ENCODE measurements at places on chromosomes 13 and 19. TPM values are rescaled to one million over a fixed set of nuclear protein-coding genes. Genes with fewer than 3 reads are reported as not detected.

- no peak for DNase-seq
These were observed 65.8 kb downstream of the KATNAL1 start for GRCh38 chr13:30241532-30241931.

GRCh38 chr13:93420206-93420605 is 193.6 kb downstream of the GPC6 start:
- DNase-seq: no peak

SIAH3 gene
- total RNA-seq: not detected

GRCh38 chr13:35984776-35985453 is 146.3 kb downstream of the DCLK1 start:
- DNase-seq: no peak

DIRAS1 gene
- 0.32 TPM for total RNA-seq

- DNase-seq: no peak
These were observed 1611.9 kb upstream of the SLC10A2 start for GRCh38 chr13:104678161-104678560.

DNAAF3 gene
- under 0.01 TPM for total RNA-seq

GRCh38 chr13:106348075-106348840 is 187.2 kb downstream of the EFNB2 start:
- peak; percentile 34 for DNase-seq

- DNase-seq: no peak
These were observed 118.7 kb downstream of the FOXO1 start for GRCh38 chr13:40547591-40548315.

GRCh38 chr13:51688937-51689662 is 104.8 kb downstream of the WDFY2 start:
- DNase-seq: no peak

DNA sequence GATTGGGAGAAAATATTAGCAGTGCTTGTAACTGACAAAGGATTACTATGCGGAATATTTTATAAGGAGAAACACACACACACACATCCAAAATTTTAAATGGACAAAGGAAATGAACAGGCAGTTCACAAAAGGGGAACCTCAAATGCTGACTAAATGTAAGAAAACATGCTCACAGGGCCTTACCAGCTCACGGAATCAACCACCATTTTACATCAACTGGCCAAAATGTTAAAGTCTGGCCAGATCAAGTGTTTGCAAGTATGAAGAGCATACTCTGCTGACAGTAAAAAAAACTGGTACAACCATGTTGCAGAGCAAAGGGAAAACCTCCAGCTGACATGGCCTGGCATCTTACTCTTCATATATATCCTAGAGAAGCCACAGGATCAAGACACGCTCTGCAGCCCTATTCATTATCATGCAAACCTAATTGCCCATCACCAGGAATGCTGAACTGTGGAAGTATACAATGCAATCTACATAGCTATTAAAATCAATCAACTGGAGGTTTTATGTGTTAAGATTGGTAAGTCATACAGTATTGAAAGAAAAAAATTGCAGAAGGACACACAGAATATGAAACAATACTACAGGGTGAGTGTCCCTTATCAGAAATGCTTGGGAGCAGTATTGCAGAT is 124.4 kb downstream of the RNF17 start:
- DNase-seq: no peak

DNA sequence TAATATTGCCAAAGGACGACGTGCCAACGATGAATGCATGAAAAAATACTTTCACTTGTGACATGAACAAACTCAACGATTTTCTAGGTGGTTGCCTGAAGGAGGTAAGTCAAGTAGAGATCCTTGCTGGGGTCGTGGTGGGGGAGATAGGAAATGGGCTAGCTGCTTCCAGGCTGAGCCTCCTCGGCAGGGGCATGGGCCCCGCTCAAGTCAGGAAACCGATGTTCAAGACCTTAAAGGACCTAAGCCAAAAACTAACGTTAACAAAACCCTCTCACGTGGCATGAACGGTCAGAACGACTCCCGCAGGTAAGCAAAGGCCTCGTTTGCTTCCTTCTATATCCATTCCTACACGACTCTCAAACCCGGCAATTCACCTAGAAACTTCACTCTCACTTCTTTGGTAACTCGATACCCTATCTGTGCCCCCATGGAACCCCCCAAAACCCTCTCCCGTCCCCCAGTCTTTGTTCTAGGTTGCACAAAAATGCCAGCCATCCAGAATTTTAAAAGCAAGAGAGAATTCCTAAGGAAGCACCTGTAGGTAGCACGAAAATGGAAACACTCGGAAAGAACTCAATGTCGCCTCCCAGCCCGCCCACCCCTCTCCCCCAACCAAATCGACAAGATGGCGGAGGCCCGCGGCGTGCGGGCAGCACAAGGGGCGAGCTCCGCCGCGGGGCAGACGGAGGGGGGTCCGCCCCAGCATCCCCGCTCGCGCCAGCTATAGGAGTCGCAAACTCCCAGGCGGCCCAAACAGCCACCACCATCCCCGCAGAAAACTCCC is 13.6 kb downstream of the ACP4 start:
- peak; percentile 18 for DNase-seq

DNA sequence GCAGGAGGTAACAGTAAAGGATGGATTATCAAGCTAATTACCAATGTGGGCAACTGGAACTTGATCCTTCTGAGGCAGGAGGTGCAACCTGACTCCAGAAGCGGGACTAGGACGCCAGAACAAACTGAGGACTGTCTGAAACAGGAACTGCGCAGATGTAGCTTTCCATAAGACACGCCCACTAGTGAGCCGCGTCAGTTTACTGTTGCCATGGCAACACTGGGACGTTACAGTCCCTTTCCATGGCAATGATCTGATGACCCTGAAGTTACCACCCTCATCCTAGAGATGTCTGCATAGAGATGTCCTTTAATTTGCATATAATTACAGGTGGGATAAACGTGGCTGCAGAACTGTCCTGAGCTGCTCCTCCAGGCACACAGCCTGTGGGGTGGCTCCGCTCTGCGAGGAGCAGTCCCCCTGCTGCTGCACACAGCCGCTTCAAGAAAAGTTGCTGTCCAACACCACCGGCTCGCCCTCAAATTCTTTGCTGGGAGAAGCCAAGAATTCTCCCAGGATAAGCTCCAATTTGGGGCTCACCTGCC is 816.6 kb downstream of the UQCRFS1 start:
- no peak for DNase-seq

- no peak for DNase-seq
These were observed 254.1 kb downstream of the MZT1 start for GRCh38 chr13:72473321-72473720.

DNA sequence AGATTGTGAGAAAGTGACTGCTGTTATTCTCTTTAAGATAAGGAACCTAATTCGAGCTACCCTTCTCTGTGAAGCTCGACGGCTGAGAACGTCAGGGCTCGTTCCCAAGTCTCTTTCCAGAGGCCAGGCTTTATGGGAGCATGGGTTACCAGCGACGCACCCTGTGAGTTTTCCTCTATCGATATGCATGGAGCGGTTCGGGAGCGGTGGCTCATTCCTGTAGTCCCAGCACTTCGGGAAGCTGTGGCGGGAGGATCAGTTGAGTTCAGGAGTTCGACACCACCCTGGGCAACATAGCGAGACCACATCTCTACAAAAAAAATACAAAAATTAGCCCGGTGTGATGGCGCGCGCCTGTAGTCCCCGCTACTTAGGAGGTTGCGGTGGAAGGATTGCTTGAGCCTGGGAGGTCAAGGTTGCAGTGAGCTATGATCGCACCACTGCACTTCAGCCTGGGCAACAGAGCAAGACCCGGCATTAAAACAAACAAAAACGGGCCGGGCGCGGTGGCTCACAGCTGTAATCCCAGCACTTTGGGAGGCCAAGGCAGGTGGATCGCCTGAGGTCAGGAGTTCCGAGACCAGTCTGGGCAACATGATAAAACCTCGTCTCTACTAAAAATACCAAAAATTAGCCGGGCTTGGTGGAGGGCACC is 681 bp upstream of the ZNF606 start:
- no peak for DNase-seq

ZNF813 gene
- 3.0 TPM for total RNA-seq

GRCh38 chr19:53664760-53665159 is 33.0 kb downstream of the DPRX start:
- DNase-seq: no peak

GRCh38 chr13:21039097-21039800 is 22.1 kb downstream of the LATS2 start:
- no peak for DNase-seq

DNA sequence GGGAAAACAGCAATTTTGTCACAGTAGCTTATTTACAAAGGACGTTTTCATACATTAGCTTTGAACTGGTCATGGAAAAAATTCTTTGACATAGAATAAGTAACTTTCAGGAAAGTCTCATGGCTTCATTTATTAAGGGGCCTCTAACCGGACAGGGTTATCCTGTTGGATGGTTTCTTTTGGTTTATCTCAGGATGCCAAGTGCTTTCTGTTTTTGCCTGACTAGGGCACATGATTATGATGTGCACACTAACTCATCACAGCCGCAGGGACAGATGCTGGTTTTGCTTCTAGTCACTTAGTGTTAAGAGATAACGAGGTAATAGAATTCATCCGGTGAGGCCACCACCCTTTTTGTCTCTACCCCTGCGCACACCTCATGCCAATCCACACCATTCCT is 53.0 kb downstream of the TGDS start:
- no peak for DNase-seq

GRCh38 chr13:32878163-32878562 is 138.1 kb upstream of the KL start:
- peak; percentile 20 for DNase-seq

PRSS57 gene
- not detected for total RNA-seq

GRCh38 chr19:35030257-35031071 is at the start of gene SCN1B:
TSS of gene SCN1B (plus strand) at chr19:35030470. CDS start at chr19:35030821, 351 bp downstream.
- peak; percentile 72 for DNase-seq

ZNF548 gene
- 19.0 TPM for total RNA-seq

- DNase-seq: peak; percentile 80
These were observed 2.5 kb downstream of the NAPA start for GRCh38 chr19:47512183-47512947.

KL gene
- total RNA-seq: under 0.01 TPM

- no peak for DNase-seq
These were observed 212.9 kb upstream of the SERP2 start for GRCh38 chr13:44160591-44161191.

ZSWIM9 gene
- 2.9 TPM for total RNA-seq

- DNase-seq: no peak
These were observed 676 bp downstream of the CD320 start for GRCh38 chr19:8307400-8307964.

CEACAM16 gene
- total RNA-seq: under 0.01 TPM

ZNF737 gene
- 3.5 TPM for total RNA-seq

DNA sequence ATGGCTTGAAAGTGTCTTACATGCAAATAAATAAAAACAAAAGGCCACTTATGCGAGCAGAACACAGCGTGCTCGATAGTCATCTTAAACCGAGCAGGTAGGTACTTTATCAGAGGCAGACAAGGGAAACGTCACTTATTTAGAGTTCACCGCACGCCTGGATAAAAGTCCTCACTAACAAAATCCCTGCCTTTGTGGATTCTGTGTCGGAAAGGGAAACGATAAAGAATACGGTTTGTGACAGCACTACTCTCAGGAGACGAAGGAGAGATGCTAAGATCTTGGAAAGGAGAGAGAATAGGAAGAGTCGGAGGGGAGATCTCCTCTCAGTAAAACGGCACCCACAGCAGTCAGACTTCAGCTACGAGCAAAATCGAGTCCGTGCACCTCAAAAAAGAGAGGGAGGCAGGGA is 581 bp downstream of the RCBTB1 start:
- DNase-seq: peak; percentile 21

- no peak for DNase-seq
These were observed 848.1 kb upstream of the SLITRK1 start for GRCh38 chr13:84730376-84730775.

DNA sequence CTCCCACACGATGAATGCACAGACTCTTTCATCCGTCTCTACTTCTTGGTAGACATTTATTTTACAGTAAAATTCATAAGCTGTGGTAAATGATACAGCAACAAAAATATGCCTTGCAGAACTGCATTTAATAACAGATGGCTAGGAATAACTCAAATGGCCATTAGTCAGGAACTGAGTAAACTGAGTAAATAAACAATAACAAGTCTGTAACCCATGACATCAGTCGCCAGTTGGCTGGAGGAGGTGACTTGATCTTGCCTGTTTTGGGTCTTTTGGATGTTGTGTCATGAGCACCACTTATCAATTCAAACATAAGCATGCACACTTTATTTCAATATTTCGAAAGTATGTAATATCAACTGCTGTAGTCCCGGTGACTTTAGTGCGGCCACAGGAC is 632.6 kb upstream of the ARGLU1 start:
- DNase-seq: no peak

GRCh38 chr13:101996954-101997353 is 404.9 kb downstream of the FGF14 start:
- no peak for DNase-seq

DNA sequence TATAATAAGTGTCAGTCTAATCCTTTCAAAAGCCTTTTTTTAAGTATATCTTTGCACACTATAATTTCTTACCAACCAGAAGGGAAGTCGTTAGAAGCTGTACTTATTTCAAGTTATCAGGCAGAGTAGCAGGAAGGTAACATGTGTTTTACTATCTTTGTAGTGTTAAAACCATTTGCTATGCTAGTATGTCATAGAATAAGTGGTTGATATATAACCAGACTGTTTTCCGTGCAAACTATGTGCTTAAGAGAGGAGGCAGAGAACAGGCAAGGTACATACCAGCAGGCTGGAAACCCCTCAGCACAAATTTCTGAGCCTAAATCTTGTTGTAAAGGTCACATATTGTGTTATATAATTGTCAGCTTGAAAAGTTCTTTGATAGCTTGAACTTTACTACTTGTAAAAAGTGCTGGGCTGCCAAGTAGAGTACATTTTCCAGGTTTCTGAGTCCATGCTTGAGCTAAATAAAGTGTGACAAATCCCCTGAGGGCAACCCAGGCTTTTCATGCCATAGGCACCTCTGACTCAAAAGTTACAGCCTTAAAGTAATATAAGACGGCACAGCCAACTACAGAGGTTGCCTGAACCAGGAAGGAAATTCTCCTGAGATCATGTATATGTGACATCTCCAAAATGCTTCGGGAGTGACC is 1297.4 kb downstream of the PCDH9 start:
- no peak for DNase-seq

LGALS7 gene
- not detected for total RNA-seq
